ENCODE measurements at places on chromosomes 13 and 19.

GRCh38 chr19:37334179-37335071 lies 36.5 kb upstream of the ZNF527 start:
- DNase-seq, result peak; percentile 83

DNA sequence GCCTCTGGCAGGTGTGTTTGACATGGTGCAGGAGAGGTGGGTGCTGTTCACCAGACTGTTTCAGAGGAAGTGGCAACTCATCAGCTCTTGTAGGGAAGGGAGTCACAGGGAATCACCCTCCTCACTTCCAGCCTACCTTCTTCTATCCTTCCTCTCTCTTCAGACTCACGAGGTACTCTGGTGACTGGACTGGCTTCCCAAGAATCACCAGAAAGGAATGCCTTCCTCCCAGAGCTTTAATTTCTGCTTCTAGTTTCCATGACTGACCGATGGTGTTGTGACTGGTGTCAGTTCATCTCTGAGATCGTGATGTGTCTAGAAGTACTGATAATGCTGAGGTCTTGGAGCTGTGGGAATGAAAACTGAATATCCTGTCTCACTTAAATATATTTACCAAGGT lies 247.3 kb downstream of the KCTD12 start:
- peak; percentile 5 for DNase-seq

- DNase-seq, result no peak
Observed at GRCh38 chr19:13726323-13726722, 38.0 kb upstream of the MRI1 start.

GRCh38 chr13:105543742-105544141 lies 991.7 kb downstream of the EFNB2 start:
- no peak for DNase-seq

DNA sequence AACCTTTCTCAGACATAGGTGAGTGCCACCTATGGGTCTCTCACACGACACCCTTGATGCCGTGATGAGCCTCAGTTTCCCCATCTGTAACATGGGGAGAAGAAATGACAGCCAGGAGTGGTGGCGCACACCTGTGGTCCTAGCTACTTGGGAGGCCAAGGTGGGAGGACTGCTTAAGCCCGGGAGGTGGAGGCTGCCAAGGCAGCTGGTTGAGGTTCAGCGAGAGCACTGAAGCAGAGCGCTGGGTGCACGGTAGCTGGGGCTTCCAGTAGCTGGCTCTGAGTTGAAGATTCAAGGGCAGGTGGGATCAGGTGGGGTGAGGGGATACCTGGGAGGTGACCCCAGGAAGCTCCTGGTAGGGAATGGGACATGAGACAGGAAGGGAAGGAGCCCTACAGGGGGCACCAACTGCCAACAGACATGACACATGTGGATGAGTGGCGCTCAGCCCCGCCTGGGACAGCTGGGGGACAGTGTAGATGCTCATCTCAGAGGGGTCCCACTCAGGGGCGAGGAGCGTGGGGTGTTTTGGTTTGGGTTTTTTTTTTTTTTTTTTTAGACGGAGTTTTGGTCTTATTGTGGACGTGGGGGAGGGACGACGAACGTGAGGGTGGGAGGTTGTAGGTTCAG lies 6.5 kb upstream of the SSBP4 start:
- DNase-seq, result no peak

GRCh38 chr13:46126056-46126455 lies 21.2 kb upstream of the CPB2 start:
- DNase-seq, result no peak

DNA sequence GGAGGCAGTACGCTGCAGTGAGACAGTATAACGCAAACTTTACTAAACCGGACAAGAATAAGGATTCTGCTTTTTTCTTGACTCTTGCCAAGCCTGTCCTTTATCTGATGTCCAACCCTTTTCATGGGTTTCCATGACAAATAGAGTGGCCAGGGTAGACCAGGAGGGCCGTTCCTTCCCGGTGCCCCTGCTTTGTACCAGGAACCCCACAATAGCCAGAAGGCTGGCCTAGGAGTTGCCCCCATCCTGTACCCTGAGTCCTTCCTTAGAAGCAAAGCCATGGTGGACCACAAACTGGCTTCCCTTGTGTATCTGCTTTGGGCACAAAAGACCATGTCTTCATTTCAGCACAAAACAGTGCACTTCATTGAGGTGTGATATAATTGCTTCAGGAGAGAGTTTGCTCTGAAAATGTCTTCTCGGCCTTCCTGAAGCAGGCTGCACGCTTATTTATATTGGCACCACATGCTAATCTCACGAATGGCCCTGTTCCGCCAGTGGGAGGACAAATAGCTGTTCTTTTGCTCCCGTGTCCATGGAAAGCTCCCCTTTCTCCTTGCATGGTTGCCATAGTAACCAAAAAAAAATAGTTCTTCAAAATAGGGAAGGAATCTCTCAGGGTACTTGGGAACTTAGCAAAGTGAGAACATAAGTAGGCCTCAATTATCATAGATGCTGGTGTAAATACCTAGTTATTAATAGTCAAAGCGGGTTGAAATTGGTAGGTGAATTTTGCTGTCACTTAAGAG lies 222.1 kb downstream of the ZIC5 start:
- no peak for DNase-seq

DNA sequence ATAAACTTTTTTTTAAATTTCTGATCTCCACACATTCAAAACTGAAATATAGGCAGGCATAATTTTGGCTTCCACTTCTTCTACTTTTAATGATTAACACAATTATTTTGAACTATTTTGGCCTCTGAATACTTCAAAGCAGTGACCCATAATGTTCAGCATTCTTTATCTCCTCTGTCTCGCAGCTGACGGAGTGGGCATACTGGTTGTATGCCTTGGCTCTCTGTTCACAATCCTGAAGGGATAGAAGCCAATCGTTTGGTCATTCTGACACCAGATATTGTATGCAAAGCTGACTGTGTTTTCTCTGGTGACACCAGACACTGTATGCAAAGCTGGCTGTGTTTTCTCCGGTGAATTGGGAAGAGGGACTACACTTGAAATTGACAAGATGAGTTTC lies 833.0 kb downstream of the EFNB2 start:
- no peak for DNase-seq

- no peak for DNase-seq
Observed at GRCh38 chr13:59728896-59729545, 434.7 kb downstream of the DIAPH3 start.

DNA sequence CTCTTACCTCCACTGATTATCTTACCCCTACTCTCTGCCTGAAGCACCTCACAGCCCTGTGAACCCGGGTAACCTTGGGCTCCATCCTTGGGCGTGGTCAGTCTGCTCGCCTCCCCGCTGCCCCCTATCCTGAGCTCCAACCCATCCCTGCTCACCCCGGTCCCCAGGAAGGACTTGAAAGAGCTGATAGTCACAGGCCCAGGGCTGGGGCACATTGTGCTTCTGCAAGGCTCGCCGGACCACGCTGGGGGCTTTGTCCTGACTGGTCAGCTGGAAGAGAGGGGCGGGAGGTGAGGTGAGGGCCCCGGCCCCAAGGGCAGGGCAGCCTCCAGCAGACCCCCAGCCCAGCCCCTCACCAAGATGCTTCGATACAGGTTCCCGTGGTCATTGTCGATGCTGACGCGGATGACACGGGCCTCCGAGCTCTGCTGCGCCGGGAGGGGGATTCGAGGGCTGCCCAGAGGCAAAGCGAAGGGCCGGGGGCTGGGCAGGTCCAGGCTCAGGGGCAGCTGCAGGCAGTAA lies 13.0 kb upstream of the EPOR start:
- DNase-seq, result no peak

GRCh38 chr19:5337708-5338655 lies 2.6 kb downstream of the PTPRS start:
- DNase-seq, result no peak

- no peak for DNase-seq
Observed at GRCh38 chr13:24035411-24035810, 125.1 kb upstream of the SPATA13 start.

DNA sequence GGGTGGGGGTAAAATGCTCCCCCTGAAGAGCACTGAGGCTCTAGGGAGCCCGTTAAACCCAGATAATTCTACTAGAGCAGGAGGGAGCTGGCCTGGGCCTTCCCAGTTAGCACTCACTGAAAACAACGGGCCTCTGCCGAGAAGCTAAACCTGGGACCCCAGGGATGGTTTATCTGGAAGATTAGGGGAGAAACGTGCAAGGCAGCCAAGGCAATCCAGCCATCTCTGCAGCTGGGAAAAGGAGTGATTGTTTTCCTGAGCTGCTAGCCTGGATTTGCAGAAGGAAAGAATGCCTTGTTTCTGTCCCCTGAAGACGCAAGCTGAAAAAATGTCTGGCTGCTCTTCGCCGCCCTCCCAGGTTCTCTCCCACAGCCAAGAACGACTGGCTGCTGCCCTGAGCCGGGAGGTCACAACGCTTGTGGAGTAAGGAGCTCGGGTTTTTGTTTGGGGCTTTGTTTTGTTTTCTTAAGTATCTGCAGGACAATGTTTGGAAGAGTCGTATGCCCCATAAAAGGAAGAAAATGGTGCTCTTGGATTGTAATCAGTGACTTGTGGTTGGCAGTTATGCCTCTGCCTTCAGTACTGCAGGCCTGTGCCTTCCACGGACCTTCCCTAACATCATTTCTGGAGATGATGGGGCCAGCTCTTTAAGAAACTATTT lies 31.5 kb downstream of the COL4A2 start:
- DNase-seq, result peak; percentile 81
